Adipocyte (in vitro differentiated cells): ENCODE measurements at places on chromosomes 13 and 19.

GRCh38 chr13:46473806-46474205 is 79.2 kb upstream of the LRCH1 start:
- no peak for DNase-seq

- DNase-seq: no peak
Measured at GRCh38 chr13:24276306-24276705, 33.1 kb upstream of the C1QTNF9 start.

DNA sequence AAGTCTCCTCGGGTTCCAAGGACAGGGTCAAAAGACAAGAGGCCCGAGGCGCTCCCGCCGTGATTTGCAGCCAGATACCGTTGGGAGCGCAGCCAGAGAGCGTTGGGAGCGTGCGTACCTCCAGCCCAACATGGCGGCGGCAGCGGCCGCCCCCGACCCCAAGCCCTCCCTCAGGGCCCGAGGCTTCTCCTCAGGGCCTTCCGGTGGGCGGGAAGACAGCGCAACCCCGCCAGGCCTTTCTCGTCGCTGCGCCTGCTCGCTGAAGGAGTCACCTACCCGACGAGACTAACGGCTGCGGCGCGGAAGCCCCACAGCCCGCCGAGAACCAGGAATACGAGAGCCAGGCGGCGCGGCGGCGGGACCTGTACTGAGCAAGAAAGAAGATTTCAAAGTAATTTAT is 3.2 kb upstream of the ZNF850 start:
- DNase-seq: no peak

- DNase-seq: peak; percentile 91
Measured at GRCh38 chr19:18478545-18479311, 40.8 kb upstream of the ISYNA1 start.

- no peak for DNase-seq
Measured at GRCh38 chr19:15846923-15847322, 31.5 kb upstream of the OR10H1 start.

- DNase-seq: no peak
Measured at GRCh38 chr13:42011601-42012350, 36.7 kb upstream of the DGKH start.

GRCh38 chr13:105991622-105992277 is 543.7 kb downstream of the EFNB2 start:
- peak; percentile 57 for DNase-seq

GRCh38 chr13:112796190-112796915 is 106.5 kb downstream of the ATP11A start:
- DNase-seq: no peak

GRCh38 chr19:44823373-44823698 is 14.4 kb downstream of the BCAM start:
- no peak for DNase-seq

DNA sequence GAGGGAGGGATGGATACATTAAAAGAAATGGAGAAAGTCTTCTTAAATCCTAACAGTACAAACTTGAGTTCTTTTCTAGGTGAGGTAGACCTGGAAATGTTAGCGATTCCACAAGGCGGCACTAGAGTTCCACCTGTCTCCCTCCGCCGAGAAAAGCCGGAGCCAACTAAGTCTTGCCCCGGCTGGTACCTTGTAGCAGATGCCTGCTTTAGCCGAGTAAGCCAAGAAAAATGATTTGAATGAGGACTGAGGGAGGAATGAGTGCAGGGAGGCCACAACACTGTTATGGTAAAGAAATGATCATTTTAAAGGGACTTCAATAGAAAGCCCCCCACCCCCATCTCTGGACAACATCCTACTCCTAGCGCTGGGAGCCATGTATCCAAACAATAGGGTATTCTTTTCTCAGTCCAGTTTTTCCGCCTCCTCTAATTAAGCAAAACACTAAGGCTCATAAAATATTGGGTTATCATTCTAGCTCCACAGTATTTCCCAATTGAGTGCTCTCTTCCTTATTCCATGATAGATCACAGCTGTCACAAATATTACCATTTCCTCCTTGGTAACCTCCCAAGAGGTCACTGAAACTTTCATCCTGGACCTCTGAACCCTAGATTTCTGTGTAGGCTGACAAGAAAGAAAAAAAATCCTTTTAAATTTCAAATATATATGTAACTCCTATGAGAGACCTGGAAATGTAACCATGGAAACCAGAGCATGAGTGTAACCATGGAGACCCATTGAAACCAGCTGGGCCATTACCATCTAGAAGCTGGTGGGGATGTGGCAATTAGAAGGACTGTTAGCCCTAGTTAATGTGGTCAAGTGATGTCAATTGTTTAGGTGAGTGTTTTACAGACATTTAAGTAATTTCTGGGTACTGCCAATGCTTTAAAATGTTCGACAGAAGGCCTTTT is 58.3 kb downstream of the GPALPP1 start:
- DNase-seq: peak; percentile 93

- no peak for DNase-seq
Measured at GRCh38 chr19:14480700-14481079, 5.5 kb upstream of the PTGER1 start.

- no peak for DNase-seq
Measured at GRCh38 chr13:100773429-100773828, 98.8 kb upstream of the TMTC4 start.

GRCh38 chr19:35909684-35910035 is 1.6 kb upstream of the TYROBP start:
- DNase-seq: no peak

DNA sequence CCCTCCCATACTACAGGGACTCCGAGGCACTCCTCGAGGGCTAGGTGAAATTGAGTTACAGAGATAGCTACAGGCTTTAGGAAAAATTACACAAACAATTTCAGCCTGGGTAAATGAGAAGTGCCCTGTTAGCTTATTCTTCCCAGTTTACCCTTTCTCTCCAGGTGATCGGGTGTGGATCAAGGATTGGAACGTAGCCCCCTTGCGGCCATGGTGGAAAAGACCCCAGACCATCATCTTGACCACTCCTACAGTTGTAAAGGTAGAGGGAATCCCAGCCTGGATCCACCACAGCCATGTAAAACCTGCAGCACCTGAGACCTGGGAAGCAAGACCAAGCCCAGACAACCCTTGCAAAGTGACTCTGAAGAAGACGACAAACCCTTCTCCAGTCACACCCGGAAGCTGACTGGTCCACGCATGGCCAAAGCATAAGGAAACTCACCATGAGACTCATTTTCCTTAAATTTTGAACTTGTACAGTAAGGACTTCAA is 600.6 kb downstream of the UQCRFS1 start:
- DNase-seq: no peak

GRCh38 chr13:89784161-89784809 is 1563.2 kb upstream of the MIR17HG start:
- no peak for DNase-seq

DNA sequence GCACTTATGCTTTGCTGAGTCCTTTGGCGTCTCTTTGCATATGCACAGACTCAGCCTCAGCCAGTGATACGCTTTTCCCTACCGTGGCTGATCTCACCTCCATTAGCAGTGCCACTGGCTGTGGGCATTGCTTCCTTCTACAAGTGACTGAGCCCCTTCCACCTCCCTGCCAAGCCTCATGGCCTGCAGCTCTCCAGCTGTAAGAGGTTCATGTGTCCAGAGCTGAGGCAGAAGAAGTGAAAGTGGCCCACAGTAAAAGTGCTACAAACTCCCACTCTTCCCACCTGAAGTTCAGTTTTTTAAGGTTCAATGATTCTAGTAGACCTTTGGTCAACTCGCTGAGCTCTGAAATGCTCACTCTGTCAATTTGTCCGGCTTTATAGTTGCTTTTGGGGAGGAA is 44.7 kb downstream of the SMARCA4 start:
- DNase-seq: no peak

DNA sequence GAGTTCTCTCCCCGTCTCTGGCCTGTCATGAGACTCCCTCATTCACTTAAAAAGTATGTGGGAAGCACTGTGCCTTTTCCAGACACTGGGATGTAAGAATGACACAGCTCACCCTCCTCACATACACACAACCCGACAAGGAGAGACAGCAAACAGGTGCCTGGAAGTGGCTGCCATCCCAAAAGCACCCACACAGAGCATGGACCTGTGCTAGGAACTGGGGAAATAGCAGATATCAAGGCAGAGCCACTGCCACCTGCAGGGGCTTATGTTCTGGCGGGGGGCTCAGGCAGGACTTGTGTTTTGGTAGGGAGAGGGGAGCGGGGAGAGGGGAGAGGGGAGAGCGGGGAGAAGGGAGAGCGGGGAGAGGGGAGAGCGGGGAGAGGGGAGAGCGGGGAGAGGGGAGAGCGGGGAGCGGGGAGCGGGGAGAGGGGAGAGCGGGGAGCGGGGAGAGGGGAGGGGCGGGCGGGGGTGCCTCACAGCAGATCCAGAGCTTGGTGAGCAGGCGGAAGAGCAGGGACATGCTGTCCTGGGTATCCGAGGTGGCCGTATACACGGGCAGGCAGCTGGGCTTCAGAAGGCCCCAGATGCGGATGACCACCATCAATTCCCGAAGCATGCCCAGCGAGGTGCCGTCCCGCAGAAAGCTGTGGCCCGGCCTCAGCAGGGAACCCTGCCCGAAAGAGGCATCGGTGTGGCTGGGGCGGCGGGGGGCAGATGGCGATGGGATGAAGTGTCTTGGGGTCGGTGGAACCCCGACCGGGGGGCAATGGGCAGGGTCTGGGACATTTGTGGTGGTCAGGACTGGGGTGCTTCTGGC is 12.2 kb downstream of the CFD start:
- DNase-seq: peak; percentile 45

GRCh38 chr19:53980539-53981375 is 10.7 kb upstream of the CACNG6 start:
- peak; percentile 3 for DNase-seq

GRCh38 chr19:57651654-57651996 is 17.1 kb upstream of the ZSCAN4 start:
- no peak for DNase-seq

- peak; percentile 79 for DNase-seq
Measured at GRCh38 chr19:5624018-5624663, 1.3 kb downstream of the SAFB start.

DNA sequence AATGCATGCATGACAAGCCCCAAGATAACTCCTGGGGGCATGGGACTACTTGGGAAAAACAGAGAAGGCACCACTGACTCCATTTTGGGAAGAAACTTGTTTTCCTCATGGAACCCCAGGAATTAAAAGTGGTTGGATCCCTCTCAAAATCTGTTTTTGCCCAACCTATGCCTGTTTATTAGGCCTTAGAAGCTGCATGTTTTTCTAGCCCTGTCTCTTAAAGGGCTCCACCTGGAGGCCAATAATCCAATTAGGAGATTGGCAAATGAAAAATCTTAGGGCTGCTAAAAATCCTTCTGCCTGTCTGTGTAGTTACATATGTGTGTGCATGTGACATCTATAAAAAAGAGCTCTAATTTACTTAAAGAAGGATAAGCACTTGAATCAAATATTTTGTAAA is 26.9 kb downstream of the MED4 start:
- no peak for DNase-seq

DNA sequence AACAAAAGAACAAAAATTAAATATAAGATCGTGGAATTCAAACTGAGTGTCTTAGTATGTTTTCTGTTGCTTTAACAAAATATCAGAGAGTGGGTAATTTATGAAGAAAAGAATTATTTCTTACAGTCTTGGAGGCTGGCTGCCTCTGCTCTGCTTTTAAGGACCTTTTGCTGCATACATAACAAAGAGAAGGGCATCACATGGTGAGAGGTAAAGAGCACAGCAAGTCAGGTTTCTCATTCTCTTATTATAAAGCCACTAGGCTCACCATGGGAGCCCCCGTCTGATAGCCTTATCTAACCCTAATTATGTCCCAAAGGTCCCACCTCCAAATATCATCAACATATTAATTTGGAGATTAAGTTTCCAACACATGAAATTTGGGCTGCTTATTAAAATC is 231.3 kb downstream of the SLITRK6 start:
- no peak for DNase-seq

DNA sequence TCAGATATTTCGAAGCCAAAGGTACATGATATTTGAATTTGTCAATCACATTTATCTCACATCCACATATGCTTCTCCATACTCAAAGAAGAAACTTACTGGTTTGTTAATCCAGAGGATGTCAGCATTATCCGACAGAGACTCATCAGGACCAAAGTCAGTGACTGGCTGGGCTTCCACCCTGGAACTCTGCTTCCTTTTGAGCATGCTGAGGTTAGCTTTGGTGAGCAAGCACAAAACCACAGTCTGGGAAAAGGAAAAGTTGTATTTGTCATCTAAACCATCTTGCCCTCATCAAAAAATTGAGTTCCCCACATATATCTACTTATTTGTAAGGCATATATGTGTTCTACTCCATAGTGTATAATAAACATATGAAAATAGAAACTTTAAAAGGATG is 17.4 kb downstream of the NALCN start:
- peak; percentile 27 for DNase-seq

DNA sequence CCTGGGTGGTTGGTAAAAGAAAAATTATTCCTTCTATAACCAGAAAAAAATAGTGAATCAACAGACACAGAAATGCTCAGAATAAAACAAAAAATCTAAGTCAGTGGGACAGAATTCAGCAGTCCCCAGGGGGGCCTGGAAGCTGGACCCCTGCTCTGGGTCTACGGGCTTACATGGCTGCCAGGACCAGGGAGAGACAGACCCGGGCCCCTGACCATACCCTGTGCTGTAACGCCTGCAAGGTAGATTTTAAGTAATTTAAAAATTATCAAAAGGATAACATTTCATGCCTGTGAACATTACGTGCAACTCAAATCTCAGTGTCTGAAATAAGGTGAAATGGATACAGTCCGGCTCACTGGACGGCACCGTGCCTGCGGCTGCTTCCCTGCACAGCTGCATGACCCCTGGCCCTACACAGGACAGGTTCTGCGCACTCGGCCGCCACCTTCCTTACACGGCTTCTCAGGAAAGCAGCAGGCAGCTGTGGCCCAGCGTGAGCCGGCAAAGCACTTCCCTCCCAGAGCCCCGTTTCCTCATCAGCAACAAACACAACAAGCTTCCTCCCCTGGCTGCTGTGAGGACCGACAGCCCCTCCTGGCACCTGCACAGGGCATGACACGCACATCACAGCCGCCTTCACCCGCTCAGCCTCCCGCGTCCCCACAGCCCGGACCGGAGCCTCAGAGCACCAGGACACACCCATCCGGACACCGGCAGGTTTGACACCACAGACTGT is 22.2 kb downstream of the RASA3 start:
- no peak for DNase-seq

DNA sequence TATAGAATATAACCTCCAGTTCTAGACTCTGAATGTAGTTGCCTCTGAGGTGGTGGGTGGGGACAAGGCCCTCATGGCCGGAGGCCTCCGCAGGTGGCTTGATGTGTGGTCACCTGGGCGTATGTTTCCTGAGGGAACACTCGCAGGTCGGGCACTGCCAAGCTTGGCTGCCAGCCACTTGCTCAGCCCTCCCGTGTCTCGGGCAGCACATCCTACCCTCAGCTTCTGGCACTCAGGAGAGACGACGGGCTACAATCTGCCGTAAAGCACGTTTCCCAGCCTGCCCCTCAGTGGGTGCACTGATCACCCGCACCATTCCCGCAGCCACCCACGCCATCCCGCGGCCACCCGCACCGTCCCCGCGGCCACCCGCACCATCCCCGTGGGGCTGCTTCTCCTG is 15.2 kb downstream of the THOP1 start:
- no peak for DNase-seq

GRCh38 chr13:20489185-20489820 is 36.4 kb downstream of the CRYL1 start:
- peak; percentile 52 for DNase-seq

- DNase-seq: peak; percentile 43
Measured at GRCh38 chr19:10643968-10644259, 10.2 kb upstream of the ILF3 start.

GRCh38 chr13:38952827-38953226 is 37.8 kb downstream of the STOML3 start:
- no peak for DNase-seq

- peak; percentile 91 for DNase-seq
Measured at GRCh38 chr13:24650161-24650560, 30.0 kb upstream of the ATP12A start.
